Endothelial cell (in vitro differentiated cells): ENCODE measurements at places on chromosomes 16 and 17. TPM values are rescaled to one million over a fixed set of nuclear protein-coding genes. Genes with fewer than 3 reads are reported as not detected.

GRCh38 chr16:85113168-85113733 lies 979 bp upstream of the CIBAR2 start:
- no peak for DNase-seq

AHSP gene
- total RNA-seq: not detected

DNA sequence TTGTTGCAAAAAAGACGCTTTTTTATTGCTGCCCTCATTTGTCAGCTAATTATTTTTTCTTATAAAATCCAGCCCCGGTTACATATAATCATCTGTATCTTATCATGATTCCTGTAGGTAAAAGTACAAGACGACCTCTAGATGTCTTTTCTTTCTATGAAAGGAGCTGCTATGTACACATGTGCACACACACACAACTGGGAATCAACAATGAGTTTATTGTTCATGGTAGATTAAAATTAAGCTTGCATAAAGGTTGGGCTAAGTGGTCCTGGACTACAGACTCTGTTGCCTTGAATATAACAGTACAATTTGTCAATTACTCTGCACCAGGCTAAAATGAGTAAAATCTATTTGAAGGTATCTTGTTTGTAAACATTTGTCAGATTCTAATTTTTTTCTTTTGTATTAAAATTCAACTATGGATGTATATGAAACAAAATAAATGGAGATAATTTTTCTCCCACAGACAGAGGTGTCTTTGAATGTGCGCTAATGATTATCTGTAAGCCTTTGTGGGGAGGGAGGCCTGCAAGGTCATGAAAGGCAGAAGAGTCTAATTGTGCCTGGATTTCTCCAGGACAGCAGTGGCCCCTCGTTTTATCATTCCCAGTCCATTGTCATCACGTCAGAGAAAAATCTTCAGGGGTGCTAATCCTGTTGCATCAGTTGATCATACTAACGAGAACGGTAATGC lies 13.4 kb downstream of the C17orf58 start:
- no peak for DNase-seq

- no peak for DNase-seq
These were observed 352.1 kb upstream of the ZFHX3 start for GRCh38 chr16:73399997-73400396.

GRCh38 chr16:87002717-87003413 lies 314.3 kb downstream of the C16orf95 start:
- DNase-seq: no peak

CACNG5 gene
- total RNA-seq: not detected

- DNase-seq: no peak
These were observed 6.1 kb downstream of the DBNDD1 start for GRCh38 chr16:90012991-90013745.

DNA sequence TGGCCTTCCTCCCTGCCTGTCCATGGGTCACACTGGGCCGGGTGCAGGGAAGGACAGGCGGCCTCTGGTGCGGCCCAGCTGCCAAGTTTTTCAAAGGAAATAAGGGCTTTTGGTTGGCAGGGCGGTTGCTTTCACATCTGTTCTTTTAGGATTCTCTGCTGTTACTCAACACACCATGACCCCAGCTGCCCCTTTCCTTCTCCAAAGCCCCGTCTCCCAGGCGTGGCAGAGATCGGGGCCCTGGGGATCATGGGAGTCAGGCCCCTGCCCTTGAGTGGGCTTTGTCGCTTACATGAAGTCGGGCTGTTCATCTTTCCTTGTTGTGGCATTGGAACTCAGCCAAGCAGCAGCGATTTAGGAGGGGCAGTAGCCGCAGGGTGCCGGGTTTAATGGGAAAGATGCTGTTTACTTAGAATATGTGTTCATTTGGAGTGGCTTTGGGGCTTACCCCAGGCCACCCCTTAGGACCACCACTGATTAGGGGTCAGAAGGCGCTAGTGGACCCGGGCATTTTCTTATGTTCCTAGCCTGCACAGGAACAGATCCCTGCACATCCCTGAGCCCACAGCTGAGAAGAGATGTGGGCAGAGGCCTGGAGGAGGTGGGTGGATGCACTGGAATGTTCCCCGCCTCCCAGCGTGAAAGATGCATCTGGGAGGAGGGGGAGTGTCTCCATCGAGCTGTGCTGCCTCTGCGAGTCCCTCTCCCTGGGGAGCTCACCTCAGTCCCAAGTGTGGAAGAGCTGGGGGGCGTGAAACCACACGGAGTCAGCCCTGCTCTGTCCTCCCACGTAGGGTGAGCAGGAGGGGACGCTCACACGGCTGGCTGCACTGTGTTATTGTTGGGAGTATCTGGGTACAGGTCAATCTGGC lies 6.8 kb upstream of the ADCY7 start:
- DNase-seq: no peak

GRCh38 chr16:8342276-8342675 lies 248.0 kb downstream of the TMEM114 start:
- no peak for DNase-seq

DNA sequence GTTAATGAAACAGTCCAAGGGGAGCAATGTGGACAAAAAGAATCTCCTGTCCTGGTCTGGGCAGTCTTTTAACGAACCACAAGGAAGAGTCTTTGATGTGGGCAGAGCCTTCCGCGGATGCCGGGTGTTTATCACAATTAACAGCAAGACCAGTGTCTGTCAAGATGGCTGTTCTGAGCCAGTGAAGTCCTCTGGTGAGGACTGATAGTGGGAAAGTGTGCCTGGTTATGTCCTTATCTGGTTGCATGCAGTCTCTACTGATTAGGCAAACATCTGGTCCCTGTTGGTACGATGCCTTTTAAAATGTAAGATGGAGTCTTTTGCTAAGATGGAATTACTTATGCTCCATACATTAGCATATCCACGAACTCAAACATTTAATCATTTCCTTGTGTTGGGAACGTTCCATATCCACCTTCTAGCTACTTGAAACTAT lies 88.5 kb downstream of the ZNF18 start:
- no peak for DNase-seq
